ENCODE measurements at places on chromosomes 11 and 22.

DNA sequence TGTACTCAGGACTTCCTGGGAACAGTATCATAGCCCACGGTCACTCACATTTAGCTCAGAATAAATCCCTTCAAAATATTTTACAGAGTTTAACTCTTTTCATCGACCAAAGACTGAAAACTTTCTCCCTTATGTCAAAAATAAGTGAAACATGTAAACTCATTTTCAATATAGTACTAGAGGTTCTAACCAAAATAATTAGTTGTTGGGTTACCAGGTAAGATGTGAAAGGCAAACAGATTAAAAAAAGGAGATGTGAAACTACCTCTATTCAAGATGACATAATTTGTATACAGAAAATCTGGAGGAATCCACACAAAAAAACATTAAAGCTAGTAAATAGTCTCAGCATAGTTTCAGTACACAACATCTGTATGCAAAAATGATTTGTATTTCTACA lies 20.3 kb downstream of the XKR3 start:
- DNase-seq, result no peak

DNA sequence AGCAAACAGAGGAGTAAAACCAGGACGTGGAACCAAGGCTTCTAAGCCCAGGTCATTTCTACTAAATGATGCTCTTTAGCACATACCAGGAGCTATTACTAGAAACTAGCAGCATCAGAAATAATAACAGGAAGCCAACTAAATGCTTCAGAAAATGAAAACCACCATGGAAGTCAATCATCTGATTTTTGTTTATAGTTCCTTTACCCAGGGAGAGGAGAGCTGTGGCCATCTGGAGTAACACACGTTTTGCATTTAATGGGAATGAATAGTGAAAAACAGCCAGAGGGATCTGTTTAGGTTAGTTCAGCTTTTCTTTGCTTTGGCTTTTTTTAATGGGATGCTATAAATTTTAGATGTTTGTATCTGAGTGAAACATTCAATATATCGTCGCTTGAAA lies 250.7 kb upstream of the ARHGAP20 start:
- no peak for DNase-seq

DNA sequence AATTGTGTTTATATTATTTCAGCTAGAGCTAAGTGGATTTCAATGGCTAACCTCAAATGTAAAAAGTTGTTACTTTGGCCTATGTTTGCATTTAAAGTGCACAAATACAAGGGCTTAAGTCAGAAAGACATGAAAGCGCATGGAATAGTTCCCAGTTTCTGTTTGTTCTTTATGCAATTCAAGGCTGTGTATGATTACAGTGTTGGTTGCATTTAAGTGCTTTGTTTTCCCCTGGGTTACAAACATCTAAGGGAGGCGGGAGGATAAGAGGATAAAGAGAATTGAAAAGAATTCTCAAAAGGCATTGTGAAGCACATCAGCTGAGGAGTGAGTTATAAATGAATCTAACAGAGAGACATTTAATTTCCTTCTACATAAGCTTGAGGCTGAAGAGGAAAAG lies 453.4 kb downstream of the NTM start:
- no peak for DNase-seq

DNA sequence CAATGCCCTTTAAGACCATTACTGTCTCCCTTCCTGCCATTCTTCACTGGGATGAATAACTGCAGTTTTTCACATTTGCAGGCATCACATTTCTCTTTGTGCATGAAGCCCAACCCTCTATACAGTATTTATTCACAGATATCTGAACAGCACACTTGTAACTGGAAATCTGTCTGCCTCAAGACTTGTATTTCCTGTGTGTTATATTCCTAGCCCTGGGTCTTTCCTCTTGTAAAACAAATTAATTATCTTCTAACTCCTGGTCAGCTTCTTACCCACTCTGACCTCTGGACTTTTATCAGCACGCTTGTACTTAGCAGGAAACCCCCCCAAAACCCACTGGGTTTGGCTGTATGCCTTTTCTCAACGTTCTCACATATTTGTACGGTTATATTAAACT lies 2.0 kb downstream of the CSRP3 start:
- DNase-seq, result no peak

DNA sequence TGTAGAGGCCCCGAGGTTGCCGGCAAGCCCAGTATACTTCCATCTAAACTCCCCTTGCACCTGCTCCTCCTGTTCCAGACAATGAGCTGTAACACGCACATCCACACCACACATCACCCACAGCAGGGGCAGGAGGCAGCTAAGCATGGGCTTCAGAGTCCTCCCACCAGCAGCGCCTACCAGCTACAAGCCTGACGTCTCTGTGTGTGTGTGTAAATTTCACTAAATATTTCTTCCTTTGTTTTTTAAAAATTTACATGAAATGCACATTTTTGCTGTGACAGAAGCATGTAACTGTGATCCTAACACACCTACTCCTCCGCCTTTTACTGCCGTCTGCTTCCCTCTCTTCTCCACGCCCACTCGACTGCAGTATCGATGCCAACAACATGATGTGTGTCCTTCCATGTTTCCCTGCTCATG lies 29.4 kb upstream of the PACSIN2 start:
- DNase-seq, result no peak

DNA sequence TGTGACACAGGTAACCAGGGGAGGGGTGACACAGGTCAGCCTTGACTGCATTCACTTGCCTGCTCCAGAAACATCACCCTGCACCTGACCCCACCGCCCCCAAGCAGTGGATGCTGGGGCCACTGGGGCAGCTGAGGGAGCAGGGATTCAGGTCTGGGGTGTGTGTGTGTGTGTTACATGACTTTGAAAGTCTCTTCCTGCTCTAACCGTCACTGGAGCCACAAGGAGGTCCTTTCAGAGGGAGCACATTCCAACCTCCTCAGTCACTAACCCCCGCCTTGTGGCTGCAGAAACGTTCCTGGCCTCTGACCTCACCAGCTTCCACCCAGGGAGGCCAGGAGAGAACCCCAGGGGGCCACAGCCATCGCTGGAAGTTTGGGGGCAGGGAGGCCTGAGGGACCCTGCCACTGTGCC lies 2.9 kb upstream of the FOSL1 start:
- no peak for DNase-seq

GRCh38 chr11:43919852-43920597 lies 22.4 kb upstream of the C11orf96 start:
- DNase-seq, result no peak

DNA sequence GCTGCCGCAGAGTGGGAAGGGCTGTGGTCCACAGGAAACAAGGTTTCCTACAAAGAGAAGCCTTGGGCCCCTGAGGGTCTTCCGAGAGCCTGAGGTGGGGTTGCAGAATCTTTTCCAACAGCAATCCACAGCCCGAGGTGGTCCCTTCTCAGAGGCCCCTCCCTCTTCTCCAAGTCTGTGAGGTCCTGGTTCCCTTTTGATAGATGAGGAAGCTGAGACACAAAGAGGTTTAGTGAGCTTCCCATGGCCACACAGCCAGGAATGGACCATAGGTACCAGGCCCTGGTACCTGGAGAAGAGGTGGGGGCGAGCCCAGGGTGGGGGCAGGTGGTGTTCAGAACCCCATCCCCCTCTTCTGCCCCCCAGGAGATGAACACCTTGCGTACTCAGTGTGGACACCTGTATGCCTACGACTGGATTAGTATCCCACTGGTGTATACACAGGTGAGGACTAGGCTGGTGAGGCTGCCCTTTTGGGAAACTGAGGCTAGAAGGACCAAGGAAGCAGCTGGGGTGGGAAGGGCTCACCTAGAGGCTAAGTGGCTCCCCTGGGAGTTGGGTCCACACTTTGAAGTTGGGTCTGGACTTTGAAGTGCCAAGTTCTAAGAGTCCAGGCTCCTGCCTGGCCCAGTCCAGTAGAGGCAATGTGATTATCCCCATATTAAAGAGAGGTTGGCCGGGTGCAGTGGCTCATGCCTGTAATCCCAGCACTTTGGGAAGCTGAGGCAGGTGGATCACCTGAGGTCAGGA lies 7.0 kb downstream of the BEST1 start:
- no peak for DNase-seq

DNA sequence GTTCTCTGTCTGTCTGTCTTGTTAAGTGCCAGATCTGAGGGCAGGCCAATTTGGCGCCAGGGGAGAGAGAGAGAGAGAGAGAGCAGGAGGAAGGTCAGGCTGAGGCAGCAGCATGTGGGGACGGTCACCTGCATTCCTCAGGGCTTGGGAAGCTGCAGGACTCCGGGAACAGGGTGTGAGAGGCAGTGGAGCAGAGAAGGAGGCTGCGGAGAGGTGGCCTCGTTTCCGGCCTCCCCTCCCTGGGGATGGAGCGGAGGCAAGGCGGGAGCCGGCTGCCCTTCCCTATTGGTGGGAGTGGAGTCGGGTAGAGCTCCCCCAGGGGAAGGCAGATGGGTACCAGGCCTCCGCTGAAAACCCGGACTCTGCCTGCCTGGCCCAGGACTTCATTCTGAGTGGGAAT lies 9.7 kb downstream of the CLMP start:
- no peak for DNase-seq
